ENCODE measurements at places on chromosomes 6 and 20. TPM values are rescaled to one million over a fixed set of nuclear protein-coding genes. Genes with fewer than 3 reads are reported as not detected.

- no peak overlapping the region for H3K27ac ChIP-seq
- no peak for DNase-seq
- H3K27me3 ChIP-seq, result no peaks in the 10 kb centered on the region
- peaks cover 6% of the 10 kb centered on the region for H3K4me1 ChIP-seq
Observed at GRCh38 chr6:137265561-137266308, 46.5 kb upstream of the IFNGR1 start.

DNA sequence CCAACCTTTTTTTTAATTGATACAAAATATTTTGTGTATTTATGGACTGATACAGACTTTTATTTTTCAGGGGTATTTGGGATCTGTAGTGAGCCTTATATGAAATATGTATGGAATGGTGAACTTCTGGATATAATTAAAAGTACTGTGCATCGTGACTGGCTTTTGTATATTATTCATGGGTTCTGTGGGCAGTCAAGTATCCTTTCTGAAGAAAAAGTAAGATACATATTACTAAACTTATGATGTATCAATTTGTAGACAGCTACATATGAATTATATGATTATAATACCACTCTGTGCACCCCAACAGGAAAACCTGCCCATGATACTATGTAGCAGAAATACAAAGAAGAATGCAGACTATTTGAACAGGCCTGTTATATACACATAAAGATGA is 47.2 kb downstream of the FIG4 start:
- H3K27me3 ChIP-seq, result no peaks in the 10 kb centered on the region
- no peak overlapping the region for H3K27ac ChIP-seq
- peaks cover 3% of the 10 kb centered on the region for H3K36me3 ChIP-seq
- no peaks in the 10 kb centered on the region for H3K4me1 ChIP-seq

GRCh38 chr6:116847227-116847626 is 18.3 kb upstream of the GPRC6A start:
- no peaks in the 10 kb centered on the region for H3K4me1 ChIP-seq
- H3K36me3 ChIP-seq, result no peaks in the 10 kb centered on the region
- no peak overlapping the region for H3K4me3 ChIP-seq
- H3K27me3 ChIP-seq, result no peaks in the 10 kb centered on the region
- no peak for DNase-seq

The ZSWIM1 gene
- total RNA-seq, result 8.0 TPM

The UNC5CL gene
- 2.0 TPM for total RNA-seq

DNA sequence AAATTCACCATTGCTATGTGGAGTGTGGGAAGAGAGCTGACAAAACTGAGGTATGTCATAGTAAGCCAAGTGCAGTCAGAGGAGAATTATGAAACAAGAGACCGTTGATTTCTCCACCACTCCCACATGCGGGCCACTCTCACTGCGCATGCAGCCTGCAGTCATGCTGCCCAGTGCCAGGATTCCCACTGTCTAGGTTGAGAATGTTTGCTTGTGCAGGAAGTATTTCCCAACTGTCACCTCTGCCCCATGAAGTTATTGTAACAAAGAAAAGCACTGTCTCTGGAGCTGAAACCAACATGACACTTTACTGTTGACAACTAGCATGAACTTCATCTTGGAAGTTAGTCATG is 18.7 kb upstream of the SFT2D1 start:
- H3K4me3 ChIP-seq, result no peak overlapping the region
- no peaks in the 10 kb centered on the region for H3K27me3 ChIP-seq
- no peak overlapping the region for H3K27ac ChIP-seq
- H3K36me3 ChIP-seq, result peaks cover 19% of the 10 kb centered on the region
- no peaks in the 10 kb centered on the region for H3K4me1 ChIP-seq

DNA sequence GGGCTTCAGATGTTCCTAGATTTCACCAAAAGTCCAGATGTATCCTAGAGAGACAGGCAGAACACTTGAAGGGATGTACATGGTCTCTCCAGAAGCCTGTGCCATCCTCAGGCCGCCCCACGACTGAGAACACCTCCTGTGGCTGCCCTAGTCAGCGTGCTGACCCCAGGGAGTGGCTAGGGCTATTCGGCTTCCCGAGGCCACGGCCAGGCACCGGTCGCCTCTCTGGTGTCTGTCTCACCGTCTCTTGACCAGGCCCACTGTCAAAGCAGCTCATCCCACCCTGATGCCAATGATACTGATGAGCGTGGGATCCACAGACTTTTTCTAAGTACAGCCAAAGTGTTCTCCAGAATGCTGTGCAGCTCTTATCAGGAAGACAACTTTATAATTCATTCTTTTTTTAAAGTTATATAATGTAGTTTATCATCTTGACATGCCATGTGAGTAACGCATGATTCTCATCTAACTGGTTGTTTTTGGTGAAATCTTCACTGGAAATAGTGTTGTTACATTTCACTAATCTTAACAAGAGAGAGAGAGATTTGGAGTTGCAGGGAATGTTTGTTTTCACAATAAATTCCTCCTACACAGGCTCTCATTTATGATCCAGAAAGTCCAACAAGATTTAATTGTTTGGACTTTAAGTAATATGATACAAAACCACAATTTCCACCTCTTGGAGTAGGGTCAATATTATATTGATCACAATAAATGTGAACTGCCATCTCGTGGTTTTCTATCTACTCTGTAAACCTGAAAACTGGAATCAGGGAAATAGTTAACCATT is 41.7 kb upstream of the KLHL31 start:
- H3K4me1 ChIP-seq, result peaks cover 23% of the 10 kb centered on the region
- DNase-seq, result no peak
- peak overlapping the region; percentile 42 for H3K27ac ChIP-seq
- H3K27me3 ChIP-seq, result no peaks in the 10 kb centered on the region
- no peak overlapping the region for H3K4me3 ChIP-seq

DNA sequence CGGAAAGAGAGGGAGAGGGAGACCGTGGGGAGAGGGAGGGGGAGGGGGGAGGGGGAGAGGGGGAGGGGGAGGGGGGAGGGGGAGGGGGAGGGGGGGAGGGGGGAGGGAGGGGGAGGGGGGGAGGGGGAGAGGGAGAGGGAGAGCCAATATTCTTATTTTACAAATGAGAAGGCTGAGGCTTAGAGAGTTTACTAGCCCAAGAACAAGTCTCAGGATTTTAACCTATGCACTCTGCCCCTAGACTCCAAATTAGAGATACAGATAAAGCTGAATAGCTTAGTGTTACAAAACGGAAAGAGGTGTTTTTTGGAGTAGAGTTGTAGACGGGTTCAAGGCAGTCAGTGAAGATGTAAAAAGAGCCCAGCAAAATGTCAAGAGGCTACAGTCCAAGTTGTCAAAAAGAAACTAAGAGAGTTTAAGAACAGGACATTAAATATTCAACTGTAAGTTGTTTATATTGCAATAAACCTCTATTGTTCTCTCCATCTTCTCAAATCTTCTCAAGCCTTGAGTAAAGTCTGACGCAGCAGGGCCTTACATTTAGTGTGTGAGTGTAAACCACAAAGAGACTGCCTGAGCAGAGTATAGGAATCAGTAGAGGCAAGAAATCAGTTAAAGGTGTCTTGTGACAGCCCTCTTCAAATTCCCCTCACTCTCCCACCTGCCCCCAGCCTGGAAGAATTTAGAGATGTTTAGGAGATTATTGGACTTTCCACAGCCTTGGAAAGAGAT is 34.9 kb upstream of the AKIRIN2 start:
- peaks cover 8% of the 10 kb centered on the region for H3K4me1 ChIP-seq
- H3K36me3 ChIP-seq, result no peaks in the 10 kb centered on the region
- DNase-seq, result no peak
- no peak overlapping the region for H3K4me3 ChIP-seq

The DOK5 gene
- 10.9 TPM for total RNA-seq

DNA sequence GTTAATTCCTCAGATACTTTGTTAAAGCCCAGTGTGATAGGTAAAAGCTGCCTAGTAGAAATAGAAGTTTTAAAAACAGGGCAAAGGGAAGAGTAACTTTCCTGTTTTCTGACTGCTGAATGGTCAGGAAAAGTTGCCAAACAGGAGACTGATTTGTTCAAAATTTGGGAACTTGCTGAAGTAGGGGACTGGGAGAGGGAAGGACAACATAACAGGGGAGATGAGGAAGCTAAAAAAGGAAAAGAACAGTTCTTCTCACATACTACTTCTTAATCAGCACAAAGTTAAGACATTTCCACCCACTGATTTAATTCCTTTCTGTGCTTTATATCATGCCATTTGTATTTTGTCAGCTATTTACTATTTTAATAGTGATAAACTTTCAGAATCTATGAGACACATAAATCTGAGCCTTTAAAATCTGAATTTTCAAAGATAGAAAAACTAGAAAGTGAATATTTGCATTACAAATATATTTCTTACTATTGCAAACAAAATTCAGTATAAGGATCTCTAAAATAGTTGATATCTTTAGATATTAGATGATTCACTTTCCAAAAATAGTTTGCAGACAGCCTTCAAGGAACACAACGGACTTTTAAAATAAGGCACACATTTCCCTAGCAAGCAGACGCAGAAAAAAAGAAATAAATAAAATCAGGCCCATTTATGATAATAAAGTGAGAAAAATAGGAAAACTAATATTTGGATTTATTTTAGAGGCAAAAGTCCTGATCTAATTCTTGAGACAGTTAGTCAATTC is 36.9 kb upstream of the SLC16A10 start:
- H3K4me1 ChIP-seq, result no peaks in the 10 kb centered on the region
- H3K36me3 ChIP-seq, result no peaks in the 10 kb centered on the region
- H3K27me3 ChIP-seq, result no peaks in the 10 kb centered on the region
- no peak overlapping the region for H3K4me3 ChIP-seq
- H3K27ac ChIP-seq, result no peak overlapping the region

DNA sequence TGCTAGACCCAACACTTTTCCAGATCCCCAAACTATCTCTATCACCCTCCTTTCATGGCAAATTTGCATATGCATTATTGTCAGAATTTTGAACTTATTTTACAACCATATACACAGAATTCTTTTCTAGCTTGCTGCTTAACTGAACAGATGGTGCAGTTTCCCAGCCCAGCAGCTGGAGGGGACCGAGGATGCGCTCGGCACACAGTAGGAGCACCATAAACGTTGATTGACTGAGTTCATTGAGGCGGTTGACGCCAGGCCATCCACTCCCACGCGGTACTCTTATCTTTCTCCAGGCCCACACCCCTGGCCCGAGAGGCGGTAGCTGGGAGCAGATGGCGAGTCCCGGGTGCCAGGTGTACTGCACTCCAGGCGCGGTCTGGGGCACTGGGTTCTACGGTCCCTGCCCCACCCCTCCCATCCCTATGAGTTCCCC is 6.8 kb upstream of the SOX4 start:
- peaks cover 10% of the 10 kb centered on the region for H3K4me1 ChIP-seq
- DNase-seq, result peak; percentile 26
- no peaks in the 10 kb centered on the region for H3K36me3 ChIP-seq
- no peak overlapping the region for H3K27ac ChIP-seq
- H3K27me3 ChIP-seq, result no peaks in the 10 kb centered on the region

- no peaks in the 10 kb centered on the region for H3K36me3 ChIP-seq
- H3K27me3 ChIP-seq, result no peaks in the 10 kb centered on the region
- no peaks in the 10 kb centered on the region for H3K4me1 ChIP-seq
- no peak for DNase-seq
- H3K27ac ChIP-seq, result no peak overlapping the region
Observed at GRCh38 chr6:158416883-158417759, 104.9 kb downstream of the TULP4 start.

The SAMD10 gene
- 3.7 TPM for total RNA-seq

DNA sequence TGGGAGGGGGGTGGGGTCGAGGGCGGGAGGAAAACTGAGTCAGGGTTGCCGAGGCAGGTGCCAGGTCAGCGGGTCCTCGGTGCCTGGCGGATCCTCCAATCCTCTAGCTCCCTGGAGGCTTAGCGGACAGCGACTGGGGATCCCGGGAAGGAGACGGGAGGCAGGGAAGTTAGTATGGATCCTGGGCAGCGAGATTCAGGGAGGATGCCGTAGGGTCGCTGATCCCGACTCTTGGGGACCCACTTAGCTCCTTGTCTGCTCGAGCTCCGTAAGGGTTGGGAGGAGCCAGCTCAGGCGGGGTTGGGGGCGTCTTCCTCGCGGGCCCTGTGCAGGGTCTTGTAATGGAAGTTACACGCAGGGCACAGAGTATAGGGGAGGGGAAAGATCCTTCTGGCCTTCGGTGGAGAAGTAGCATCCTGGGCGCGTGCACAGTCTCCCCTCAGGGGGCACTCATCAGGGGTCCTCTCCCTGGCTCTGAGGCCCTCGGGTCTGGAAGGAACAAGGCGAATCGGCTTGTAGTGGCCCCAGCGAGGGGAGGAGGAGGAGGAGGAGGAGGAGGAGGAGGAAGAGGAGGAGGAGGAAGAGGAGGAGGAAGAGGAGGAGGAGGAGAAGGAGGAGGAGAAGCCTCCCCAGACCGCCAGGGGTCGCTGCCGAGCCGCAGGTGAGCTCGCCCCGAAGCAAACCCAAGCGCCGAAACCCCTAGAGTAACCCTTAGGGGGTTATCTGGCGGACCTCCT is 6.4 kb upstream of the SLC12A5 start:
- peaks cover 13% of the 10 kb centered on the region for H3K4me1 ChIP-seq
- no peak overlapping the region for H3K27ac ChIP-seq
- H3K27me3 ChIP-seq, result peaks cover 17% of the 10 kb centered on the region
- DNase-seq, result peak; percentile 40
- H3K4me3 ChIP-seq, result no peak overlapping the region
- H3K36me3 ChIP-seq, result no peaks in the 10 kb centered on the region

GRCh38 chr6:8172530-8172929 is 70.2 kb upstream of the EEF1E1 start:
- no peaks in the 10 kb centered on the region for H3K36me3 ChIP-seq
- no peak overlapping the region for H3K27ac ChIP-seq
- no peaks in the 10 kb centered on the region for H3K27me3 ChIP-seq
- no peaks in the 10 kb centered on the region for H3K4me1 ChIP-seq
- DNase-seq, result no peak

DNA sequence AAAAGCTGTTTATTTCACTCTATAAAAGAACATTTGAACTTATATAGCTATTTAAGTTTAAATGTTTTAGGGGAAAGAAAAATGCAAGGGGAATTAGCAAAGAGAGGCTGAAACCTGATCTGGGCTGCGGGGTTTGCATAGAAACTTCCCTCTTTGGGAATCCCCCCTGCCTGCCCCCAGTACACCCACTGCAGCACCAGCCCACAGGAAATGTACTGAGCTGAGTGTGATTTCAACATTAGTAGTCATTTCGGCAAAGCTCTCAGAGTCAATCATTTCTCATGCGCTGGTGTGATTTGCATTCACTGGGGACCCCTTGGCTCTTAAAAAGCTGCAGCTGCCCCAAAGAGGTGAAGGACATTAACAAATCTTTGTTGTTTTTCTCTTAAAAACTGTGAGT is 859.4 kb downstream of the MAFB start:
- no peaks in the 10 kb centered on the region for H3K36me3 ChIP-seq
- H3K4me1 ChIP-seq, result no peaks in the 10 kb centered on the region
- H3K27me3 ChIP-seq, result no peaks in the 10 kb centered on the region
- DNase-seq, result no peak
- H3K27ac ChIP-seq, result no peak overlapping the region

- no peaks in the 10 kb centered on the region for H3K4me1 ChIP-seq
- DNase-seq, result no peak
- H3K36me3 ChIP-seq, result no peaks in the 10 kb centered on the region
- no peak overlapping the region for H3K27ac ChIP-seq
Observed at GRCh38 chr6:82264824-82265223, 17.3 kb upstream of the IBTK start.

- no peak overlapping the region for H3K27ac ChIP-seq
- no peaks in the 10 kb centered on the region for H3K36me3 ChIP-seq
- H3K4me1 ChIP-seq, result no peaks in the 10 kb centered on the region
- no peaks in the 10 kb centered on the region for H3K27me3 ChIP-seq
- DNase-seq, result no peak
Observed at GRCh38 chr20:22455259-22455658, 129.1 kb downstream of the FOXA2 start.

Measured in thyroid gland (tissue), 4 donors.